Activated CD8-positive, alpha-beta memory T cell treated with anti-CD3 and anti-CD28 coated beads, Interleukin-2, amount 10 ng/mL, durations not matched to agents 7 days and 5 days (primary cell): ENCODE measurements at places on chromosomes 16 and 17. TPM values are rescaled to one million over a fixed set of nuclear protein-coding genes. Genes with fewer than 3 reads are reported as not detected.

DNA sequence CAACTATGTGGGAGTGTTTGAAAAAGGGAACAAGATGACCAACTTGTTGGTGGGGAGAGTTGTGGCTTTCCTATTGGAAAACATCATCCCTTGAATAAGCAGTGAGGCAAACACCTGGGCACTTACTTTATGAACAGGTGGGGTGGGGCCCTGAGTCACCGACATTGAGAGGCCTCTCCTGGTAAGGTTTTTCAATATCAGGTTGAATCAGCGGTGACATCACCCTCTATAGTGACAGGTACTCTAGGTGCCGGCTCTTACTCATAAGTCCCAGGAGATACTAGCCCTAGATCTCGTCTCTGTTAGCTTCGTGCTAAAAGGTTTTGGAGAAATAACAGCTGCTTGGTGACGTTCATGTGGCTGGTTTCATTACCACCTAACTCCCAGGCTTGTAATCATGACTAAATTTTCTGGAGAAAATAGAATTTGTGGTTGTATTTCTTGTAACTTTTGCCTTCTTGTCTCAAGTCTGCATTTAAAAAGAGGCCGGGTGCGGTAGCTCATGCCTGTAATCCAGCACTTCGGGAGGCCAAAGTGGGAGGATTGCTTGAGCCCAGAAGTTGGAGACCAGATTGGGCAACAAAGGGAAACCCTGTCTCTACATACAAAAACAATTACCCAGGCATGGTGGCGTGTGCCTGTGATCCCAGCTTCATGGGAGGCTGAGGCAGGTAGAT lies 19.3 kb downstream of the CDH1 start:
- H3K36me3 ChIP-seq: no peaks in the 10 kb centered on the region
- peaks cover 4% of the 10 kb centered on the region for H3K27me3 ChIP-seq
- peak; percentile 76 for DNase-seq
- H3K27ac ChIP-seq: peak overlapping the region; percentile 79
- H3K4me3 ChIP-seq: peak overlapping the region; percentile 14
- peaks cover 50% of the 10 kb centered on the region for H3K4me1 ChIP-seq

TBC1D3 gene
- 2.6 TPM for total RNA-seq

DNA sequence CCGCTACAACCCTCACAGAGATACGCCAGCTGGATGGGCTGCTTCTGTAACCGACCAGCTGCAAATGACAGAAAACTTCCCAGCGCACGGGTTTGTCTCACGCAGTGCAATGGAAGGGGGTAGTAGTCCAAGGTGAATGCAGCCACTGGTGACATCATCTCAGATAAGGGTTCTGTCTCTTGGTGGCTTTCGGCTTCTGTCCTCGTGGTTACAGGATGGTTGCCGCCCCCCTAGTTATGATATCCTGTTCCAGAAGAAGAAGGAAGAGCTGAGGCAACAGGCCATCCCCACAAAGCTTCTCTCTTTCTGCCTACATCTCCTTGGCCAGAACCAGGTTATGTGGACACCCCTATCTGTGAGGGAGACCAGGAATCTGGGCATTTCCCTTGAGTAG lies 40.3 kb upstream of the BAHCC1 start:
- no peaks in the 10 kb centered on the region for H3K36me3 ChIP-seq
- H3K4me1 ChIP-seq: peaks cover 5% of the 10 kb centered on the region
- no peak overlapping the region for H3K4me3 ChIP-seq
- DNase-seq: no peak

DNA sequence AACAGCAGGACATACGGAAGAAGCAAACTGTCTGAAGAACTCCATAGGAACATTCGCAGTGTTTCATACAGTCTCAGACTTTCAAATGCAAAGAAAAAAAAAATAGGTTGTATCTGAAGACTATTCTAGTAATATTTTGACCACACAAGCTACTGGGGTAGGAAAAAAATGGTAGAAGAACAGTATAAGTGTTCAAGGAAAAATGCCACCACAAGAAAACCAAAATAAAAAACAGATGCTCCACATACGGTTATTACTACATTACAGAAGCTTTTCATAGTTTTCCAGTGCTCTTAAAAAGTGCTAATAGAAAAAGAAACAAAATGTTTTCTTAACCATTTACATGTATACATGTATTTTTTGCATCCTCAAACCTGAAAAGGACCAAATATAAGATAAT lies 3.7 kb downstream of the NCOR1 start:
- peaks cover 29% of the 10 kb centered on the region for H3K4me1 ChIP-seq
- H3K27me3 ChIP-seq: no peaks in the 10 kb centered on the region
- H3K4me3 ChIP-seq: no peak overlapping the region
- H3K27ac ChIP-seq: no peak overlapping the region

DNA sequence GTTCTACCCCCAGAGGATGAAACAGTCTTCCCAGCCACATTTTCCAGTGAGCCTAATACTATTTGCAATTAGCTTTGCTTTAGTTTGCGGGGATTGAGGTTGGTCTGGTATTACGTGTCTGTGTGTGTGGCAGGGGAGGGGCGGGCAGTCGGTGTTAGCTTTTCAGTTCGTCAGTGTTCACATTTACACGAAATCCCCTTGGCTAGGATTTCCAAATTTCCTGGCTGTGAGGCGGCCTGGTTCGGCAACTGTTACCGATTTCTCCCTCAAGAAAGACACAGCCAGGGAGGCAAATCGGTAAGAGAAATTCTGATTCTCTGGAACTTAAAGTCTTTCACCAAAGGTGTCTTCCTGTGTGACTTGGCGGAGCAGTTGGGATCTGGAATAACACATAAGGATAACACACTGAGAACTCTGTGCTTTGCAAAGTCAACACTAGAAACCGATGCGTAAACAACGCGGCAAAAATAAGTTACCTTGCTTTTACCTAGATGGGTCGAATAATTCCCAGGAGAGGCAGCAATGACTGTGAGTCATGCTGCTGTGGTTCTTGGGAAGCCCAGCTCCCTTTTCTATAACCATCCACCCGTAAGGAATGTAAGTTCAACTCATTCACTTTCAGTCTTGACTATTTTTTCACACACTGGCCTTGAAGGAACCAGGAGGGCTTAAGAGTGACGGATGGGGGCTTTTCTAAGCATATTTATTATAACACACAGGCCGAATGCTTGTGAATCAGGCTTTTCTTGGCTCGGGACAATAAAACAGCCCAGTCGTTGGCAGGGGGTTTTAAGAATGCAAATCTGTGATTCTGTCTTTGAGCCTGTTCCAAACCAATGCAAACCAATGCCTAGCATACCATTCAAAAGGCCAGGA lies 24.2 kb downstream of the GPRC5B start:
- H3K4me3 ChIP-seq: no peak overlapping the region
- no peak overlapping the region for H3K27ac ChIP-seq
- no peaks in the 10 kb centered on the region for H3K4me1 ChIP-seq
- no peak for DNase-seq
- no peaks in the 10 kb centered on the region for H3K36me3 ChIP-seq

MRPS34 gene
- total RNA-seq: 154 TPM

GRCh38 chr17:17206124-17206912 lies at the start of gene PLD6:
Gene PLD6, minus strand, starts transcription at chr17:17206333. Its CDS starts 47 bp downstream, at chr17:17206286.
- no peaks in the 10 kb centered on the region for H3K27me3 ChIP-seq
- peak within 1 kb of the TSS; percentile 88 for H3K27ac ChIP-seq
- H3K4me3 ChIP-seq: peak within 1 kb of the TSS; percentile 80
- H3K4me1 ChIP-seq: peaks cover 38% of the 10 kb centered on the region

HSPB9 gene
- 0.58 TPM for total RNA-seq

DNA sequence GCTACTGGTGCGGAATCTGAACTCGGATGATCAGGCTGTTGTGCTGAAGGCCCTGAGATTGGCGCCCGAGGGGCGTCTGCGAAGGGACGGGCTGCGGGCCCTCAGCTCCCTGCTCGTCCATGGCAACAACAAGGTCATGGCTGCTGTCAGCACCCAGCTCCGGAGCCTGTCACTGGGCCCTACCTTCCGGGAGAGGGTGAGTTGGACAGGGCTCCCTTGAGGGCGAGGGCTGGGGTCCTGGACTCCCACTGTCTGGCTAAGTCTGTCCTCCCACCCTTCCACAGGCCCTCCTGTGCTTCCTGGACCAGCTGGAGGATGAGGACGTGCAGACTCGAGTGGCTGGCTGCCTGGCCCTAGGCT lies 16.7 kb upstream of the CTCF start:
- H3K27ac ChIP-seq: no peak overlapping the region
- peaks cover 4% of the 10 kb centered on the region for H3K36me3 ChIP-seq
- no peak for DNase-seq
- H3K27me3 ChIP-seq: no peaks in the 10 kb centered on the region
- H3K4me3 ChIP-seq: no peak overlapping the region

GRCh38 chr16:66458853-66459252 lies 31.8 kb downstream of the BEAN1 start:
- H3K4me1 ChIP-seq: no peaks in the 10 kb centered on the region
- no peaks in the 10 kb centered on the region for H3K36me3 ChIP-seq
- no peak overlapping the region for H3K27ac ChIP-seq
- DNase-seq: no peak
